ENCODE measurements at places on chromosomes 7 and 10. TPM values are rescaled to one million over a fixed set of nuclear protein-coding genes. Genes with fewer than 3 reads are reported as not detected.
A peak's percentile ranks its signal among the peaks of the same experiment; 100 is the strongest.

The GDF10 gene
- 0.11 TPM for total RNA-seq

DNA sequence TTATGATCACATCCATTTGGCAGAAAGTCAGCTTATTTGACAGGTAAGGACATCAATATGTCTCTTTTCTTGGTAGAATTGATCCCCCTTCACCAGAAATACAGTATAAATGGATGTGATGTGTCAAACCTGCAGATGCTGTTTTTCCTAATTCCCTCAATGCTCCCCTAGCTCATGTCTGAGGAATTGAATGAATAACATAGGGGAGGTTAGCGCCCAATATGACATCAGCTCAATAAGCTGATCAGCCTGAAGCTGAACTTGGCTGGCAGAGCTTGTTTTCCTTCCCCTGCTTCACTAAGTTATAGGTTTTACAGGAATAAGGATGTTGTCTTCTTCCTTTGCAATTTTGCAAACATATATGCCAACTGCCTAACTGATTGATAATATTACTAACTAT, 132.5 kb downstream of the REEP3 start:
- no peak for DNase-seq
- no peak overlapping the region for H3K27ac ChIP-seq
- H3K4me1 ChIP-seq: no peaks in the 10 kb centered on the region
- no peaks in the 10 kb centered on the region for H3K36me3 ChIP-seq
- H3K4me3 ChIP-seq: no peak overlapping the region

The TAS2R39 gene
- total RNA-seq: not detected

The CDH23 gene
- total RNA-seq: 5.3 TPM

DNA sequence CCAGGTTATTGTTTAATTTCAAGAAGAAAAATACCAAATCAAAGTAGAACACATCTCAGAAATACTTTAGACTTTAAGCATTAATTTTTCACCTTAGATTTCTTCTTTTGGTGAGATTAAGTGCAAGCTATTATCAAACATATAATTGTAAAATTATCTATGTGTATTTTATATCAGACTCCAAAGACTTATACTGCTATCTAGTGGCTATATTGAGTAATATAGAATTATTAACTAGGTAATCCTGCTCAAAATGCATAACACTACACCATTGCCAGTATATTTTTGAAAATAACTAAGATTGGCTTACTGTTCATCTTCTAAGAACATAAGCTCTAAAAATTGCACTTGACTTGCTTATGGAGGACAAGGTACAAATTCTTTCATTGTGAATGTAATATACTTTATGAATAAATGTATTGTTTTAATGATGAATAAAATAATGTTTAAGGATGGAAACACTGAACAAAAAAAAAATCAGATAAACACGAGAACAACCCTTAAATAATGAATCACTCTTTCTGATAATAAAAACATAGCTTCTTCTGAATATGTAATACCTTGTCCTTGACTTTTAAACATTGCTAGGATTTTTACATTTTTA, 86.7 kb upstream of the GNAI1 start:
- H3K4me1 ChIP-seq: no peaks in the 10 kb centered on the region
- H3K27me3 ChIP-seq: peaks cover 3% of the 10 kb centered on the region
- no peak for DNase-seq
- no peak overlapping the region for H3K27ac ChIP-seq
- H3K4me3 ChIP-seq: no peak overlapping the region

DNA sequence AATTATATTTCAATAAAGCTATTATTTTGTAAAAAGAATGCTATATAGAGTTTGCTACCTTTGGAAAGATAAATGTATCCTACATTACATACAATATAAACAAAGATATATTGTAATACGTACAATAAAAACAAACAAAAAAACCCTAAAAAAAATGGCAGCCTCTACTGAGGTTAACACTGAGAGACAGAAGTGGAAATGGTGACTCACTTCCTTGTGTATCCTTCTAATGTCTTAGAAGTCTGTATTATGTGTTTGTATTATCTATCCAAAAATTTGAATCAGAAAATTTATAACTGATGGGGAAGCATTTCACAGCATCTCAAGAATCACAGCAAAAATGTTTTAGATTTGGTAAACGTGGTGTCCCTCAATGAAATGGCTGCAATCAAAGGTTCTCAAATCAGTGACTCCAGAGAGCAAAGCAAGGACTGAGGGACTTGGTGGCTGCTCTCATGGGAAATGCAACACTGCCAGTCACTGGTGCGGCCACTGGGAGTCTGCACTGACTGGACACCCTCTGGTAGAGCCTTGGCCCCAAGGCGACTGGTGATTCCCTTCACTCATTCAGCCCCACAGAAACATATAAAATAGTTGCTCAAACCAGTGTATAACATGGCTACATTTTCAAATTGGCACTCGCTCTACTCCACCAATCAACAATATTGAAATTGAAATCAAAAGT, 53.8 kb downstream of the PANK1 start:
- peaks cover 27% of the 10 kb centered on the region for H3K36me3 ChIP-seq
- H3K27ac ChIP-seq: no peak overlapping the region
- DNase-seq: no peak

DNA sequence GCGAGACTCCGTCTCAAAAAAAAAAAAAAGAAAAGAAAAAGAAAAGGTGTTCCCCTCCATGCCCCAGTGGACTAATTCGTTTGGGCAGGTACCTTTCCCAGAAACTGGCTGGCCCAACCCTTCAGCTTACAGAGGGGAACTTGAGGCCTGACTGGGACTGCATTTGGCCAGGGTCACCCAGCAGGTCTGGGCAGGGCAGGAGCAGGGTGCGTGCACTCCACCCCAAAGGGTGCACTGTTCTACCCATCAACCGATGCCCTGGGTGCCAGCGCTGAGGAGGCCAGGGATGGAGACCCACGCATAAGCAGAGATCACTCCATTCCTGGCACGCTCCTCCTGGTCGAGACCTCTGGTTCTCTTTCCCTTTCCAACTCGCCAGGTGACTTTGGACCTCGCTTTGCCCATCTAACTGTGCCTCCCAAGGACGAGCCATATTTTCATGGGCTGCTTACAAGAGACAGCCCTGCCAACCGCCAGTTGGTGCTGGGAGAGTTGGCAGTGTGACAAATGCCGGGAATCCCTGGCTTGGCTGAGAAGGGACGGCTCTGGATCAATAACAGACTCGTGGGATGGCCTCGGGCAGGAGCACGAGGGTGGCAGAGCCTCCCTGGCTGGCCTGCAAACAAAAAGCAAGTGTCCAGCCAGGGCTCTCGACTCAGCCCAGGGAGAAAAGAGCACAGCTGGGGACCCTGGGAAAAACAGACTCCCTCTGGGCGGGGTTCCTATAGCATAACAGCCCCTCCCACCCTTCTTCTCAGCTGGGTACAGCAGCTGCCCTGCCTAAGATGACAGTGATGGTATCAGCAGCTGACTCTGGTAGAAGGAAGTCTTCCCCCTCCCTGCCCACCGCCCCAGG, 7.9 kb downstream of the HSPB1 start:
- peaks cover 4% of the 10 kb centered on the region for H3K4me1 ChIP-seq
- no peak overlapping the region for H3K27ac ChIP-seq
- no peaks in the 10 kb centered on the region for H3K36me3 ChIP-seq
- H3K4me3 ChIP-seq: no peak overlapping the region
- DNase-seq: no peak
- no peaks in the 10 kb centered on the region for H3K27me3 ChIP-seq

- H3K27me3 ChIP-seq: peaks cover 5% of the 10 kb centered on the region
- no peak for DNase-seq
- peaks cover 9% of the 10 kb centered on the region for H3K4me1 ChIP-seq
Measured at GRCh38 chr10:88245974-88246511, 337.1 kb downstream of the RNLS start.

DNA sequence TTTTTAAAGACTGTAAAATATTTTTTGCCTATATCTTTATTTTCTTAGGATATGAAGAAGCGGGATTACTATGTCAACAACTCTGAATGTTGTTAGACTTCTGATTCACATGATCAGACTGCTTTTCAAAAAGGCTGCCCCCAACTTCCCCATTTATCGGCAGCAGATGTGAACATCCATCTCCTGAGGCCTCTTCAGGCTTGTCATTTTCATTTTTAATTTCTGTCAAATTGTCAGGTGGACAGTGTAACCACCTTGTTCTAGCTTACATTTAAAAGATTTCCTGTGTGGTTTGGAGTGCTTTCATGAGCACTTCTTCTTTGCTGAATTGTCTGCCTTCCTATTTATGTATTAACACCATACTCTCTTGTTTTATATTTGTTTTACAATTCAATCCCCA, 78.8 kb upstream of the GSDME start:
- peaks cover 33% of the 10 kb centered on the region for H3K36me3 ChIP-seq
- peak overlapping the region; percentile 60 for H3K27ac ChIP-seq
- peak overlapping the region; percentile 49 for H3K4me3 ChIP-seq
- H3K4me1 ChIP-seq: peaks cover 42% of the 10 kb centered on the region

GRCh38 chr10:121577568-121577967, 20.7 kb downstream of the FGFR2 start:
- no peak overlapping the region for H3K4me3 ChIP-seq
- H3K27ac ChIP-seq: no peak overlapping the region
- DNase-seq: no peak
- H3K4me1 ChIP-seq: no peaks in the 10 kb centered on the region

The AKR1C1 gene
- 1.0 TPM for total RNA-seq

DNA sequence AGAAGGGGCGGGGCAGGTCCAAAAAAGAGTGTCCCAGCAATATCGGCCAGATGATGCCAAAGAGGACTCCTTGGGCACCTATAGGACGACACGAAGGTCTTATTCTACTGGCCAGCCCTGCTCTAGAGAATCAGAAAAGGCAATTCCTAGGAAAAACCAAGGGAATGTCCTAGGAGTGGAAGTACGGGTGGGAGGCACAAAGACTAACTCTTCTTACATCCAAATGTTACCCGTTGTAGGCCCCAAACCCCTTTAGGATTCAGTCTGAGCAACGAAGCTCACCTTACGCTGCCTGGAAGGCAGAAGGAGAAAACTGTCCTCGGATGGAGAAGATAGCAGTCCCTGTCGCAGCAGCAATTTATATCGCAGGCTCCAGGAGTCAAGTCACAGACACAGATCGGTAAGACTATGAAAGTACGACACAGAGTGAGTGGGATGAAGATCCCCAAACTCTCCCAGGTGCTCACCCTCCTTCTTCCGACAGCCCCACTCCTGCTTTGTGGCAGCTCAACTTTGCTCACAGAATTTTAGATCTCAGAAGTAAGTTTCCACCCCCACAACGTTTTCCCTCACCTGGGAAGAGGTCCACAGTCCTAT, 558 bp downstream of the TCTN3 start:
- peaks cover 15% of the 10 kb centered on the region for H3K36me3 ChIP-seq
- no peak for DNase-seq
- no peaks in the 10 kb centered on the region for H3K27me3 ChIP-seq
- peak overlapping the region; percentile 94 for H3K4me3 ChIP-seq

DNA sequence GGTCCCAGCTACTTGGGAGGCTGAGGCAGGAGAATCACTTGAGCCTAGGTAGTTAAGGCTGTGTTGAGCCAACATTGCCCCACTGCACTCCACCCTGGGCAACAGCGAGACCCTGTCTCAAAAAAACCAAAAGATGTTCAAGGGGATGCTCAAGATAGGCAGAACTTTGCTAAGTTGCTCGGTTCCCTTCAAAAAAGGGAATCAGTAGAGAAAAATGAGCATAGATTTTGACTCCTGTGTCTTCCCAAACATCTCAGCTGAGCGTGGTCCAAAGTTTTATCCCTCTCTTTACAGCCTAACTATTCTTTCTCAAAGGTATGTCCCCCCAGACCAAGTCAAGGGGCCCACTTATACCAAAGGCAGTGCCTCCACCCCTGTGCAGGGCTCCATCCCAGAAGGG, 14.0 kb downstream of the AGFG2 start:
- H3K4me3 ChIP-seq: no peak overlapping the region
- peaks cover 25% of the 10 kb centered on the region for H3K4me1 ChIP-seq
- H3K36me3 ChIP-seq: peaks cover 31% of the 10 kb centered on the region
- H3K27ac ChIP-seq: peak overlapping the region; percentile 16
- no peak for DNase-seq

DNA sequence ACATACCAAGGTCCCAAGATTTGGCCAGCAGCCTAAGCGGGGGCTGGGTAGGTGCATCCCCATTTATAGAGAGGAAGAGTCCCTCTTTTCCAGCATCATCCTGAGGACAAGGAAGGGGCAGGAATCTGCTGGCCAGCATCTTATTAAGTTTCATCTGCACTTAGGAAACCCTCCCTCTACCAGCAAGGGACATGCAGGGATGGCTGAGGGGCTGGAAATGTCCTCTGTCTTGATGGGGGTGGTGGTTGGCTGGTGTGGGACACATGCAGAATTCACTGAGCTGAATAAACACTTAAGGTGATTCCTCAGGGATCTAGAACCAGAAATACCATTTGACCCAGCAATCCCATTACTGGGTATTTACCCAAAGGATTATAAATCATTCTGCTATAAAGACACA, 42.1 kb downstream of the NOD1 start:
- H3K27ac ChIP-seq: no peak overlapping the region
- no peak for DNase-seq
- peaks cover 1% of the 10 kb centered on the region for H3K4me1 ChIP-seq
- H3K27me3 ChIP-seq: no peaks in the 10 kb centered on the region

GRCh38 chr10:128694851-128695725, 568.9 kb upstream of the MKI67 start:
- DNase-seq: no peak
- H3K27ac ChIP-seq: no peak overlapping the region
- H3K4me3 ChIP-seq: no peak overlapping the region
- no peaks in the 10 kb centered on the region for H3K4me1 ChIP-seq
- no peaks in the 10 kb centered on the region for H3K36me3 ChIP-seq

GRCh38 chr7:91031757-91032156, 232.5 kb upstream of the FZD1 start:
- no peak overlapping the region for H3K4me3 ChIP-seq
- no peaks in the 10 kb centered on the region for H3K4me1 ChIP-seq
- DNase-seq: no peak
- H3K27me3 ChIP-seq: peaks cover 2% of the 10 kb centered on the region
- H3K36me3 ChIP-seq: no peaks in the 10 kb centered on the region

The TMEM176A gene
- total RNA-seq: not detected

DNA sequence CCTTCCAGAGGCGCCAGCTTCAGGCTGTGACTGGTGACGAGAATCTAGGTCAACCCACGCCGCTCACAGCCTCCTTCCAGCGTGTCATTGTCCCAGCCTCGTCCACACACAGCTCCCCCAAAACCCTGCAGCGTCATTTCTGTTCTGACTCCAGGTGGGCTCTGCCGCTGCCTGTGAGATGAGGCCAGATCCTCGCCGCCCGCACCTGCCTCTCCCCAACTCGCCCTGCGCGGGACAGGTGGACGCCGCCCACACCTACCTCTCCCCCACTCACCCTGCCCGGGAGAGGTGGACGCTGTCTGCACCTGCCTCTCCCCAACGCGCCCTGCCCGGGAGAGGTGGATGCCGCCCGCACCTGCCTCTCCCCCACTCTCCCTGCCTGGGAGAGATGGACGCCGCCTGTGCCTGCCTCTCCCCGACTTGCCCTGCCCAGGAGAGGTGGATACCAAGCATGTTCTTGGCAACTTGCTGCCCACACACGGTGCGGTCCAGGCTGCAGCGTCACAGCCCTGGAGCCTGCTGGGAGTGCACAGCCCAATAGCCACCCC, 32.0 kb upstream of the CFAP46 start:
- H3K36me3 ChIP-seq: no peaks in the 10 kb centered on the region
- peaks cover 7% of the 10 kb centered on the region for H3K27me3 ChIP-seq
- no peak for DNase-seq
- no peak overlapping the region for H3K4me3 ChIP-seq
- H3K27ac ChIP-seq: no peak overlapping the region

- H3K27ac ChIP-seq: no peak overlapping the region
- H3K36me3 ChIP-seq: no peaks in the 10 kb centered on the region
- peaks cover 49% of the 10 kb centered on the region for H3K27me3 ChIP-seq
Measured at GRCh38 chr10:122559228-122559627, 1.3 kb upstream of the DMBT1 start.

GRCh38 chr7:139871820-139872219, 42.8 kb downstream of the TBXAS1 start:
- H3K4me1 ChIP-seq: no peaks in the 10 kb centered on the region
- no peak overlapping the region for H3K27ac ChIP-seq
- H3K27me3 ChIP-seq: no peaks in the 10 kb centered on the region
- H3K4me3 ChIP-seq: no peak overlapping the region
- H3K36me3 ChIP-seq: no peaks in the 10 kb centered on the region

The GLI3 gene
- 1.3 TPM for total RNA-seq
